ENCODE measurements at places on chromosomes 6 and 20.
A peak's percentile ranks its signal among the peaks of the same experiment; 100 is the strongest.

DNA sequence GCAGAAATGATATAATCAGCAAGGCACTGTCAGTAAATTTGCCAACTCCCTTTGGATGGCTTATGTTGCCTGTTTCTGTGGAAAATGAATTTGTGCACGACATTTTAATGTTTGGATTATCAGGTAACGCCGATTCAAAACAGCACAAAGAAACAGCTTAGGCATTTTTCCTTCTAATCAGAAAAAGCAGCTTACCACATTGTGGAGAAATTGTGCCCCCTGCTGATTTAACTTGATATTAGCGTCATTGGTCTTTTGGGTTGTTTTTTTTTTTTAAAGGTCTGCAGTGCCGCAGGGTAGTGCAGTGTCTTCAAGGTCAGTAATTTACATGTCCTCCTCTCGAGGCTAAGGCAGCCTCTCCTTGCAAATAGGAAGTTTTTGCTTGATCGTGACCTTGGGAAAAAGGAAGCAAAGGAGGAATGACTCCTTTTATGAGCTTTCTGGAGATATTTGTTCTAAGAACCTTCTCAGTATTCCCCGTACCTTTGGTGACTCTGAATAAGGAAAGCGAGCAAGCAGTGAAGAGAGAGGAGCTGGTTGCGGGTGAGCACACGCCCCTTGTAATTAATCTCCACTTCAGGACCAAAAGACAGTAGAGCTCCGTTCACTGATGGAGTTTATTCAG lies 79.1 kb downstream of the ELOVL4 start:
- DNase-seq = peak; percentile 63

DNA sequence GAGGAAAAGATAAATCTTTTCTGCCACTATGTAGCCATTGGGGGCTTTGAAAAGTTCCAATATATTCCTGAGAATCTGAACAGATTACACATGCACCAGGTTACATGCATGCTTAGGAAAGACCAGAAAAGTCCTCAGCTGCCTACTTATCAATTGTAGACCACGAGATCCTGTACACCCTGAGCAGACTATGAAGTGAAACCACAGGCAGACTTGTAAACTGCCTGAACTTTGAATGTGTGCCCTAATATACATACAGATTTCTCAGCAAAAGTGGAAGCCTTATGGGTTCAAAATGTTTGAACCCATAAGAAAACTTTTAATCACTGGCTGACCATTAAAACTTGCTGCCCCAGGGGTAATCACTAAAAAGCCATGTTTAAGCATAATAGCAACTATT lies 273.5 kb upstream of the RUNX2 start:
- DNase-seq = no peak

GRCh38 chr20:8658103-8658502 lies 410.8 kb upstream of the PLCB4 start:
- no peak for DNase-seq

GRCh38 chr6:130577178-130577919 lies 211.5 kb downstream of the TMEM200A start:
- no peak for DNase-seq

GRCh38 chr20:40314278-40314677 lies 374.8 kb downstream of the MAFB start:
- no peak for DNase-seq

DNA sequence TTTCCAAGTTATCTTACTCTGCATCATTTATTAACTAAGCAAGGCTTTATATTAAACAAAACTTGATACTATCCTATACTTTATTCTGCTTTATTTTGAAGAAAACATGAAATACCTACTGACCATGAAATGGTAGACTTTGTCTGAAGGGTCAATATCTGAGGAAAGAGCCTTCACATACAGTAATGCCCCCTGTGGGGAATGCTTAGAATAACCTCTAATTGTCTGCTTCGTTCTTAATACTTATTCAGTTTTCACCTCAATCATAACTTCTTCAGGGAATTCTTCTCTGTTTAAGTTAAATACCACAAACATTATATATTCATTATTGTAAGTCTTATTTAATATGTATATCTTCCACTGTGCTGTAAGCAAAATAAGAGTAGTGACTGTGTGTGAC lies 498.9 kb upstream of the MANEA start:
- DNase-seq = no peak

DNA sequence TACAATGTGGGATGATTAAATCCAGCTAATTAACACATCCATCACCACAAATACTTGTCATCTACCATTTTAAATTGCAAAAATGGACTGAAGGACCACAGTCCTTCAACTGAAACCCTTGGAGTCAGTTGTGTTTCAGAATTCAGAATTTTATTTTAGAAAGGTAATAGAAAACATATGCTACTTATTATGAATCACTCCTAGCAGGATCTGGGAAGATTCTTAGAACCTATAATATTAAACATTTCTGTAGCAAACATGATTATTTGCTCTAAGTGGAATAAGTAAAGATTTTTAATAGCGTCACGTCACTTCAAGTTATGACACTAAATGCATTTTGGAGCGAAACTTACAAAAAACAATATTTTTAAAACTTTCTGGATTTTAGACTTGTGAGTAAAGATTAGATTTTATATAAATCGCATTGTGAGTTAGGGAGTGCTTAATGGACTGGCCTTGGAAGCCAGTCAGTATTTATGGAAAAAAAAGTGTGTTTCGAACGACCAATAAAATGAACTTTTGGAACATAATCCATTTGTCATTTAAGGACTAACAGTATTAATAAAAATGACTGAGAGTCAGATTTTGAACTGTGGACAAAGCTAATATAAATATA lies 71.8 kb upstream of the PHACTR2 start:
- no peak for DNase-seq

DNA sequence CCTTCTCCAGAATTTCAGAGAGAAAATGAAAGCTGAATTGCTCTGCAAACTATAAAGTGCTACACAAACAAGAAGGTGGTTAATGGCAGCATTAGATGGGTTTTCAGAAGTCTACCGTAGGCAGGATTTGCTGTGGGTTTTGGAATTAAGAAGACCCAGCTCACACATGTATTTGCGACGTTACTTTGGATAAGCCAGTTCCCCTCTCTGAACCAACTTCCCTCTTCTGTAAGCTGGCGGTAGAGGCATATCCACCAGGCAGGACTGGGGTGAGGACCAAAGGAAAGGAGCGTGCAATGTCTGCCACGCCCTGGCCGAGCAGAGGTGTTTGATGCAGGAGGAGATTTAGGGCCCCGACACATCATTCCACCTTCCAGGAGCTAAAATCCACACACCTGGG lies 6.9 kb downstream of the RSPO4 start:
- no peak for DNase-seq

GRCh38 chr20:49747707-49748524 lies 34.2 kb upstream of the B4GALT5 start:
- DNase-seq = no peak

DNA sequence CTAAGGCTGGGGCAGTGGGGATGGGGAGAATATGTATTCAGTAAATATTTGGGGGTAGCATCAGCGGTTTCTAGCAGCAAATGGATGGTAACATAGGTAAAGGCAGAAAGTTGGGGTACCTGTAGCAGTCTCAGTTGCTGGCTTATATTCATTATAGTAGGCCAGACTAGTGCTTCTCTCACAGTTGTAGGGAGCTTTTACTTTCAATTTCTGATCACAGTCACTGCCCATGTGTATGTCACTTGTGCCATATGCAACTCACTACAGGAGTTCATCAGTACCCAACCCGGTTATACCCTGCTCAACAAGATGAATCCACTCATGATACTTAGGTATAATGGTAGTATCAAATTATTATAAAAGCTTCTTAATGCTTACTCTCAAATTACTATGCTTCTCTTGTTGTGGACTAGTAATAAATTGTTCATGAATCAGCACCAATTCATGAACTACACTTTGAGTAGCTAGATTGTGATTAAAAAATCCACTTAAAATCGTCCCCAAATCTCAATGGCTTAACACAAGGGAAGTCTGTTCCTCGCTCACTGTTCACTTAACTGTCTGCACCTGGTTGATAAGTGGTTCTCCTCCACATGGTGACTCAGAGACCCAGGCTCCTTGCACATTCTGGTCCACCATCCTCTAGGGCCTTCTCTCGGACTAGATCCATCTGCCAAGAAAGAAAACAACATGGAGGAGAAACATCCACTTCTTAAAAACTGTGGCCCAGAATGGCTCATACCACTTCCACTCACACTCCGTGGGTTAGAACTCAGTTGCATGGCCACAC lies 31.3 kb upstream of the MYLIP start:
- DNase-seq = no peak

GRCh38 chr20:43537921-43538877 lies 20.6 kb upstream of the SGK2 start:
- DNase-seq = no peak

GRCh38 chr20:41428285-41428684 lies 61.7 kb upstream of the EMILIN3 start:
- no peak for DNase-seq

DNA sequence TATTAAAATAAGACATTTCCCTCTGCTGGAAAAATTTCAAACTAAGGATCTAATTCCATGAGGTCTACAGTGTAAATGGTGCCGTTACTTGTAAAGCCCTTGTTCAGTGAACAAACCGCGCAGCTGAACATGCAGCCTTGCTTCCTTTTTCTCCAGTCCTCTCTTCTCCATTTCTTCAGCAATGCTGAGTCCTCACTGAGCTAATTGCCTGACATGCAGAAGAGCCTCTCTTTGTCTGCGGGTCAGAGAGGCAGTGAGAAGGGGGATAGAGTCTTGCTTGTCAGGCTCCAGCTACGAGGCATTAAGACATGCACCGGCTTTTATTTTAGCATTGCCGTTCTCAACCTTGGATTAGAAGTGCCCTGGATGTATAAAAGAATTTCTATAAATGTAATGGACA lies 25.7 kb downstream of the ZDHHC14 start:
- no peak for DNase-seq

GRCh38 chr6:15880262-15880973 lies 217.6 kb upstream of the DTNBP1 start:
- no peak for DNase-seq

GRCh38 chr20:13765299-13765698 lies 19.4 kb downstream of the ESF1 start:
- no peak for DNase-seq

DNA sequence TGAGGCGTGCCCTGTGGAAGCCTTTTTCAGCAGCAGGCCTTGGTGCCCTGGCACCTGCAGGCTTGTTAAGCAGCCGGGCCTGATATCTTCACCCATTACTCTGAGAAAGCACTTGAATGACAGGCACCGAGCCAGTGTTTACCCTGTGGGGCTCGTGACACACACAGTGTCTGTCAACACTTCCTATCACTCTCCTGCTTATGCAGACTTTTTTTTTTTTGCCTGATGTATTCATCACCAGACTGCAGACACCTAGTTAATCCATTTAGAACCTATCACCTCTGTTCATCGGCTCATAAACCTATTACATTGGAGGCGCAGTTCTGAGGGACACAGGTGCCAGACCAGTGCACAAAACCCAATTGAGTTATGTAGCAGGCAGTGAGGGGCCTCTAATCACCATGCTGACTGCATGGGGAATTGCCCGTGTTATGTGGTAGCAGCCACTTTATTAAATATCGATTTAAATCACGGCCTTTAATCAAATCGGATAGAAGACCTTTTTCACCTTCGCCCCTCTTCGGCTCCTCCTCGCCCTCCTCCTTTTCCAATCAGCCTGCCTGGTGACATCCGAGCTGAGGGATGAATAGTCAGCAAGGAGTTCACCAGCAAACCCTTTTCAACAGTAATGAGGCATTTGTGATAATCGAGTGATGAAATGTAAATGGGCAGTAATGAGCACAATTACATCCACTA lies 962.9 kb upstream of the SLC35B3 start:
- peak; percentile 78 for DNase-seq

GRCh38 chr6:53293691-53294090 lies 55.1 kb downstream of the ELOVL5 start:
- DNase-seq = no peak

GRCh38 chr6:34859951-34860350 lies 27.9 kb downstream of the TAF11 start:
- no peak for DNase-seq
